ENCODE measurements at places on chromosomes 6 and 20.
A peak's percentile ranks its signal among the peaks of the same experiment; 100 is the strongest.

- DNase-seq: no peak
Observed at GRCh38 chr20:36549942-36550789, 8.8 kb downstream of the MYL9 start.

DNA sequence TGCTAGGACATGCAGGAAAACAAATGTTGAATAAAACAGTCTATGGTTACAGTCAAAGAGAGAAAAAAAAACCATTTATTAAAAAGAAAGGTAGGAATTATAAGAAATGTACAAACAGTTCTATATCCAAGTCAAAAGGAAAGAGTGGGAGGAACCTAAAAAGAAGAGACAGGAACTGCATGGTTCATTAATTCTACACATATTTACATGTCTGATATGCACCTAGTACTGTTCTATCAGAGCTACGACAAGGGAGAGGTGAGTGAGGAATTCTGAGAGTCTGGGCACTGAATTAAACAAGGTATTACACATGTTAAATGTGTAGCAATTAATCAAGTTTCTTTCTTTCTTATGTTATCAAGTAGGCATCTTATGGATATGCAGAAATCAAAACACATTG is 41.9 kb downstream of the SYCP2 start:
- DNase-seq: no peak

DNA sequence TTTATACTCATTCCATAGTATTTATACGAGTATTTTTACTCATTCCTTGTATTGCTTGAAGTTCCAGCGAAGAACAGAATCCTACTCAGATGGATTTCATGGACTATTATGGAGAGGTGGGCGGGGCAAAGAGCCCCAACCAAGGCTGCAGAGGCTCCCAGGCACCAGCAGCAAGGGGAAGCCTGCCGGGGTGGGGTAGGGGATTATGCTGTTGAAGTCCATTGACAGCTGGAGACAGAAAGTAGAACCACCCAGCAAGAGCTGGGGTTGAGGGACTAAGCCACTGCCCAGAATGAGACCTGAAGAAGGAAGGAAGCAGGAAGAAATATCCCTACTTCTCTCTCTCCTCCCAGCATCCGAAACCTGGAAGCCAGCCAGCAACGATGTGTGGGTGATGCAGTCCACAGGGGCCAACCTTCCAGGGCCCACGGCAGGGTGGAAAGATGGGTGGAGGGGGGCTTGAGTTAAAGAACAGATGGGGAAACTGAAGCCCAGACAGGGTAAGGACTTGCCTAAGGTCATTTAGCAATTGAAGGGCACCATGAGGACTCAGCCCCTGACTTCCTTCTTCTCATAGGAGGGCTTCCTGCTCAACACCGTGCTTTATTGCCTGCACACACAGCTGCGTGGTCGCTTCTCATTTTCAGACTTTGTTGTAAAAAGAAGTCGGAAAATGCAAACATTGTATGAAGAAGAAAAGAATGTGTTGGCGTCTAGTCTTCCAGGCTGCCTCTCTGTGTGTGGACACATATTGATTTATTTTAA is 18.3 kb upstream of the GTSF1L start:
- no peak for DNase-seq

DNA sequence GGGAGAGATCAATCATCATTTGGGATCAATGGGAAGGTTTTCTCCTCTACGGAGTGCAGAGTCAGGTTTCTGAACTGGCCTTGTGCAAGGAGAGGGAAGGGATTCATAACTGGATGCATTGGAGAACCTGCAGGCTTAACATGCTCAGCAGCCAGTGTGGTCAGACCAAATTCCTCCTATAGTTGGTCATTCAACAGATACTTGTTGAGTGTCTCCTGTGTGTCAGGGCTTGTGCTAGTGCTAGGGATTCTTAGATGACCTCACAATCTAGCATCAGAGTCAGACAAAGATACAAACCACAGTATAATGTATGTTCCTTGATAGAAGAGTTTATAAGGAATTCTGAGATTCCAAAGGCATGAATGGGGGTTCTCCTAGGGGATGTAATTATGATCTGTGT is 23.9 kb downstream of the RALY start:
- no peak for DNase-seq

DNA sequence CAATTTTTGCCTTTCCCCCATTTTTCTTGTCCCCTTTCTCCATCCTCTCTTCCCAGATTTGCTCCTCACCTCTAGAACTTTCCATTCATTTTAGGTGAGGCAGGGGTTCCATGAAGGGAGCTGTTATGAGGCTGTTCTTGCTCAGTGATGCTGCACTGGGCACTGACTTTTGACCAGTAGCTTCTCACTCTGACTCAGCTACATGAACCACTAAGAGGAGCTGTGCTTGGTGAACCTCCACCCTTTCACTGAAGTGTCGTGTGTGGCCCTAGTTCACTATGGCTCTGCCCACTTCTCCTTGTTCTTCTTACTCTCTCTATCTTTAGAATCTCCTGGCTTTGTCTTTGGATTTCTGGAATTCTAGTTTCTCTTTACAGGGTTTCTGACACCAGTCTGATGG is 307.1 kb upstream of the RNF24 start:
- DNase-seq: no peak

GRCh38 chr6:111087106-111087835 is at the start of gene SLC16A10:
Gene SLC16A10, plus strand, starts transcription at chr6:111087503. Its CDS starts 250 bp downstream, at chr6:111087753.
- peak; percentile 77 for DNase-seq

- DNase-seq: no peak
Observed at GRCh38 chr20:58571693-58572427, 56.7 kb upstream of the APCDD1L start.

GRCh38 chr20:58719258-58719657 is 26.7 kb downstream of the NPEPL1 start:
- no peak for DNase-seq

- no peak for DNase-seq
Observed at GRCh38 chr6:123770247-123770949, 33.3 kb upstream of the NKAIN2 start.

DNA sequence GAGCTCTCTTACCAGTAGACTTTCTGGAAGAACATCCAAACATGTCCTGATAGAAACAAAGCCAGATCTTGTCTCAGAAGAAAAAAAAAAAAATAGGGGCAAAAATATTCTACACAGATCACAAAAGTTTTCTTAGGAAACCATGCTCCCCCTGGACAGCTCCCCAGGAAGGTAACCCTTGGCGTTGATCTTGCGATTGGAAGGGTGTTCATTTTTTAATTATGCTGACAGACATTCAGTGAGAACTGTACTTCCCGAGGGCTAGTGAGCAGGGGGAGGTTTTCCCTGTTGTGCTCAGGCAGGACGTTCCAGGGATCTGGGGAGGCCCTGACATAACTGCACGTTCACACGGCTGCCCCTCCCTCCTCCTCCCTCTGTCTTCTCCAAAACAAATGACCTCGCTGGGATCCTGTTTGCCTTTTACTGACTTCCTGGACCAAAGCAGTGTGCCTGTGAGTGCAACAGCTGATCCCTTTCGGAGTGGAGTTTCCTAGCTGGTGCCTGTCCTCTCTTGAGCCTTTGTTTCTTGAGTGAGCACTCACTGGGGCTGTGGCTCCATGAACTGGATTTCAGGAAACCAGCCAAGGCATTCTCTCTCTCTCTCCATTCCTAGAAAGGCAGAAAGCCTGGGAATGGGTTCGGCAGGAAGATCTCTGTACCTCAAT is 46.7 kb downstream of the MARCKS start:
- peak; percentile 67 for DNase-seq

- no peak for DNase-seq
Observed at GRCh38 chr20:37194621-37195417, 15.5 kb upstream of the MROH8 start.

- no peak for DNase-seq
Observed at GRCh38 chr6:22350109-22350508, 53.3 kb upstream of the PRL start.

DNA sequence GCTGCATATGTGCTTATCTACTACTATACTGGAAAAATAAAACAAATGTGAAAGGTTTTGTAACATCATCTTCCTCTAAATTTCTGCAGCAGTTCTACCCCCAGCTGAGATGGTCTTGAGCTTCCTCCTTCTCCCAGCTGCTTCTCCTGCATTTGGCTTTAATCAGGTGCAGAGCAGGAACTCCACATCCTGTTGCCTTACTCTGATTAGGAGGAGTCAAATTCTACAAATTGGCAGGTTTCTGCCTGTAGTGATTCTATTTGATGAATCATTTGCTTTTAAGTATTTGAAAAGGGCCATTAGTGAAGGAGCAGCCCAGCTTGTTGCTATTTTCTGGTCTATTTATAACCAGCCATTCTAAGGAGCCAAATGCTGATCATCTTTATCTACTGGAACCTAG is 224.5 kb downstream of the GMDS start:
- DNase-seq: no peak

- no peak for DNase-seq
Observed at GRCh38 chr6:158831571-158831970, 12.4 kb upstream of the EZR start.

DNA sequence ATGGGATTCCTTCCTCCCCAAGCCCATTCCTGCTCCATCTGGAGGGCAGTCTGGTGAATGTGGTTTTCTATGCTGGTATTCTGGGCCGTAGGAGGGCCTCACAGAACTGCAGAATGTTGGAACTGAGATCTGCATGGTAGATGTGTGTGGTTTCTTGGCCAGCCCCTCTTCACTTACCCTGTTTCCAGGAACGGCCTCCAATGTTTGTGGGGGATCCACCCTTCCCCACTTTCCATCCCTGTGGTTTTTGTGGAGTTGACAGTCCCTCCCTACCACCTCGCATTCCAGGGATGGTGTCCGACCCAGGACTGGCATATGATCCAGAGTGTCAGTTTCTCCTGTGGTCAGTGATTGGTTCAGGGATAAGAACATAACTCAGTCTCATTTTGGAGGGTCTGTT is 26.7 kb upstream of the TMEM14A start:
- no peak for DNase-seq

- no peak for DNase-seq
Observed at GRCh38 chr6:159852877-159853276, 37.9 kb upstream of the MAS1 start.

DNA sequence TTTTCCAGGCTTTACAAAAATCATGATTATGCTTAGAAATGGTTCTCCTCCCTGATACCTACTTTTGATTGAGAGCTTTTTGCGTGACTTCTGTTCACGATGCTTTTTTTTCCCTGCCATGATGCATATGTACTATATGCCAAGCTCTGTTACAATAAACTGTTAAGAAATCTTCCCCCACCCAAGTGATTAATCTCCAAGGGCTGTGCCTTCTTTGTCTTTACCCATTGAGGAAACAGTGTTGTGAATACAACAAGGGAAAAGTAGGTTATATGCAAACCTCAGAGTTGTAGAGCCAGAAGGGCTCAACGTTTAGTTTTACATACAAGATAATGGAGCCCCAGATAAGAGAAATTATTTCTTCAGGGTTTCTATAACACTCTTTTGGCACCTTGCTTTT is 34.1 kb upstream of the MYLK2 start:
- DNase-seq: no peak

- no peak for DNase-seq
Observed at GRCh38 chr6:98546376-98546775, 288.0 kb upstream of the POU3F2 start.

- no peak for DNase-seq
Observed at GRCh38 chr6:156698239-156699016, 78.8 kb upstream of the ARID1B start.

- DNase-seq: no peak
Observed at GRCh38 chr20:35489717-35490116, 34.3 kb downstream of the CEP250 start.

DNA sequence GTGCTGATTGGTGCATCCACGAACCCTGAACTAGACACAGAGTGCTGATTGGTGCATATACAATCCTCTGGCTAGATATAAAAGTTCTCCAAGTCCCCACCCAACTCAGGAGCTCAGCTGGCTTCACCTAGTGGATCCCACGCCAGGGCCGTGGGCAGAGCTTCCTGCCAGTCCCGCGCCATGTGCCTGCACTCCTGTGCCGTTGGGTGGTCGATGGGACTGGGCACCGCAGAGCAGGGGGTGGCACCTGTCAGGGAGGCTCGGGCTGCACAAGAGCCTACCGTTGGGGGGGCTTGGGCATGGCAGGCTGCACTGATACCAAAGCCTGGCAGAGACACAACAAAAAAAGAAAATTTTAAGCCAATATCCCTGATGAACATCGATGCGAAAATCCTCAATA is 185.4 kb upstream of the ASCC3 start:
- DNase-seq: no peak

DNA sequence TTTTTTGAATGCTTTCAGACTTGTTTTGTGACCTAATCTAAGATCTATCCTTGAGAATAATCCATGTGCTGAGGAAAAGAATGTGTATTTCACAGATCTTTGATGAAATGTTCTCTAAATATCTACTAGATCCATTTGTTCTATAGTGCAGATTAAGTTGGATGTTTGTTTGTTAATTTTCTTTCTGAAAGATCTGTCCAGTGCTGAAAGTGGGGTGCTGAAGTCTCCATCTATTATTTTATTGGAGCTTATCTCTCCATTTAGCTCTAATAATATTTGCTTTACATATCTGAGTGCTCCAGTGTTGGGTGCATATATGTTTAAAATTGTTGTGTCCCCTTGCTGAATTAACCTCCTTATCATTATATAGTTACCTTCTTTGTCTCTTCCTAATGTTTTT is 303.6 kb downstream of the HTR1B start:
- DNase-seq: no peak

GRCh38 chr6:120363429-120363828 is 970.9 kb downstream of the TBC1D32 start:
- DNase-seq: no peak

DNA sequence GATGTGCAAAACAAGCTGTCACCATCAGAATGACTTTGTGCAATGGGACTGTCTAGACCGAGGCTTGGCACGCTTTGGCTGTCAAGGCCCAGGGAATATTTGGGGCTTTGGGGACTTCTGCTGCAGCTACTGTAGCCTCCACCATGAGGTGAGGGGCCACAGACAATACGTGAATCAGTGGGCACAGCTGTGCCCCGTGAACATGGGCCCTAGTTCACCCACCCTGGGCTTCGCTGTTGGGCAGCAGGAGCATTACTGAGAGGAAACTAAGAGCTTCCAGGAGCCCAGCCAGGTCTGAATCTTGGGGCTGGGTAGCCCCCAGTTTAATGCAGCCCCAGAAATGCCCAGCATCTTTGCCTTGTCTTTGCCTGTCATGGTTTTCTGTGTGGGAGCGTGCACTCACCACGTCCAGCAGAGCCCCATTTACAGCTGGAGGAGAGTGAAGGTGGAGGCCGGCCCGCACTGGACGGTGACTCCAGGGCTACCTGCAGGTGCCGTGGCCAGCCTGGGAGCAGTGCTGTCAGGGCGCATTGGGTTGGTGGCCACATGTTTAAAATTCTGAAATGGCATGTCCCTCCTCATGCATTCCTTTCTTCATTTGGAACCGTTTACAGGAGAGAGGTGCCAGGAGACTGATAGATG is 34.7 kb downstream of the DUSP22 start:
- no peak for DNase-seq
